Transverse colon (tissue), 4 donors: ENCODE measurements at places on chromosomes 7 and 10. TPM values are rescaled to one million over a fixed set of nuclear protein-coding genes. Genes with fewer than 3 reads are reported as not detected.

RHOBTB1 gene
- 9.0 TPM for total RNA-seq

TMEM229A gene
- not detected for total RNA-seq

SPDYE16 gene
- not detected for total RNA-seq

DNA sequence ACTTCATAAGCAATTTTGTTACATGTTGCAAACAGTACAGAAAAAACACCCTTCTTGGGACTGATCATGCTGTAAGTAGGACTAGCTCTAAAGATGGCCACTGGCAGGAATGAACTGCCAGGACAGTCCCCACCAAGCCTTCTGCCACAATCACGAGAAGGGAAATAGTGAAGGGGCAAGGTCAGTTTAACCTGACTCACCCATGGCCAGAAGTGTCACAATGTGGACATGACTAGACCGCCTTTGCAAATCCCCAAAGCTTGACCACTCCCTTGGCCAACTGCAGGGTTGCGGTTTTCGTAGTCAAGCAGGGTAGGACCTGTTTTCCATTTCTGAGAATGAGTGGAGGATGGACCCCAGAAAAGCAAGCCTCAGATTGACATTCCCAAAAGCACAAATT lies 19.4 kb upstream of the FRAT2 start:
- no peak overlapping the region for H3K4me3 ChIP-seq
- no peaks in the 10 kb centered on the region for H3K27me3 ChIP-seq
- H3K27ac ChIP-seq, result no peak overlapping the region
- no peaks in the 10 kb centered on the region for H3K36me3 ChIP-seq
- no peak for DNase-seq

DNA sequence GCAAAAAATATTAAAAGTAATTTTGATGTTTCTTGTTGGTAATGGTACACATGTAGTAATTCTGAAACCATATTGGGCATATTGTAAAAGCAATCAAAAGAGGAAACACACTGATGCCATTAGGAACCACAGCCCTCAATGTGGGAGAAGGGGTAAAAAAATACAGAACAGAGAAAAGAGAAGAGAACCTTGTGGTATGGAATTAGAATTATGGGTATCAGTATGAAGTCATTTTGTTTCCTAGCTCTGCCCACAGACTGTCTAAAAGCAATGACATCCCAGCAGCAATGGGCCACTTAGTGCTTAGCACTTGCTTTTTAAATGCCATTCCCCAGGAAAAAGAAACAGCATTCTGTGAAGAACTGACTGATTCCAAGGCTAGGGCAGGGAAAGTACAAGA lies 61.5 kb downstream of the CPVL start:
- no peaks in the 10 kb centered on the region for H3K27me3 ChIP-seq
- no peak for DNase-seq
- H3K36me3 ChIP-seq, result no peaks in the 10 kb centered on the region
- H3K4me3 ChIP-seq, result no peak overlapping the region
- no peak overlapping the region for H3K27ac ChIP-seq
